ENCODE measurements at places on chromosomes 7 and 10.

- no peak for DNase-seq
Observed at GRCh38 chr7:148304083-148304335, 286.6 kb upstream of the C7orf33 start.

DNA sequence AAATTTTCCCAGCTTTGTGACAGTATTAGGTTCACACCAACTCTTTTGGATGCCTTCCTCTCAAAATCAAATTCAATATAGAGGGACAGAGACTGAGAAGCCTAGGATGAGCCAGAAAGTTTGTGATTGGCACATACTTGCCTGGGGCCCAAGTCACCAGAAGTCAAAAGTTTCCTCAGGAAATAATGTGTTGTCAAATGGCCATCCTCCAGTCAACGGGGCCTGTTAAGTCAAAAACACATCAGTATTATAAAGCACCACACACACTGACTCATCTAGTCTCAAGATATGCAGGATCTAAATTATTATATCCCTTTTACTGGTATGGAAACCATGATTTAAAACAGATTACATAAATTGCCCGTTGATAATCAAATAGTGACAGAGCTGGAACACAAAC, 158.1 kb downstream of the AHR start:
- DNase-seq, result no peak

DNA sequence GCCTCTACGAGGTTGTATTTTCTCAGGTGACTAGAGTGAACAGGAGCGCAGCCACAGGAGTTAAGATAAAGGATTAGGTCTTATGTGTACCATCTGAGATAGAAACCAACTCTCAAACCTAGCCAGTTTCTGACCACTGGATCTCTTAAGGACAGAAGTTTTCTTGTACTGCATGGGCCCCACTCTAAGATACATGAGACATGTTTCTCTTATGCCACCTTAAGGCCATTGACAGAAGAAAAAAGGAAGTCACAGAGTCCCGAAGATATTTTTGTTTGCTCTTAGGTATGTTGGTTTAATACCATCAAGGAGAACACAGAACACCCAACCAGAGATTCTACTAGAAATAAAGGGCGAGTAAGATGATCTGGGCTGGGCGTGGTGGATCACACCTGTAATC, 335.8 kb downstream of the FRMD4A start:
- DNase-seq, result no peak

- peak; percentile 78 for DNase-seq
Observed at GRCh38 chr10:91901784-91902677, 7.3 kb downstream of the FGFBP3 start.

GRCh38 chr7:2953588-2954407, 89.9 kb downstream of the CARD11 start:
- no peak for DNase-seq

DNA sequence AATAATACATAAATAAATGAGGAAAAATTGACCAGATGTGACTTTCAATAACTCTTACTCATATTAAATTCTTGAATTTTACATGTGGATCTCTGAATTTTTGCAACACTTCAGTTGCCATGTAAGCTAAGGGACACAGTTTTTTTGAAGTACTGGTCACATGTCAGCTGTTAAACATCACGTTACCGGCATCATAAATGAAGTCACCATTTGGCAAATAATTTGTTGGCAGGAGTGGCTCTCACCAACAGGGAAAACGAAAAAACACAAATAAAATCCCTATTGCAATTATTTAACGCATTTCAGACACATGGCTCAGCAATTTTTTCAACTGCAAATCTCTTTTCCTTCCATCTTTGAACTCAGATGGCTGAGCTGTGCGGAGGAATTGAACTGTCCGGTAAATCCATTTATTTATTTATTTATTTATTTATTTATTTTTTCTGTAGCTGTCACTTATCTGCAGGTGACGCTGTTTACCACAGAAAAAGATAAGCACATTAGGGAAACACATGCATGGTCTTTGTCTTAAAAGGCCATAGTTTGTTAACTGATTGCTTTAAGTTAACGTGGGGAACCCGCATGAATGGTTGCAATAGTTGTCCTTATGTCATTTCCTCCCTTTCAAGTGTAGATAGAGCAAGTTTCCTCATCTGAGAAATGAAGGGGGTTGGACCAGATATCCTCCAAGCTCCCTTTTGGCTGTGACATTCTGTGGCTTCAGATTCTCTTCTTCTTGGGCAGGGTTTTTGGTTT, 64.7 kb upstream of the JAZF1 start:
- no peak for DNase-seq

GRCh38 chr10:30324448-30325110, 24.5 kb downstream of the MTPAP start:
- no peak for DNase-seq

- DNase-seq, result no peak
Observed at GRCh38 chr7:29459589-29459988, 104.0 kb upstream of the PRR15 start.

GRCh38 chr10:131850383-131850870, 50.4 kb upstream of the PPP2R2D start:
- peak; percentile 15 for DNase-seq

- peak; percentile 91 for DNase-seq
Observed at GRCh38 chr7:151459726-151460473, 20.0 kb upstream of the CRYGN start.

- DNase-seq, result no peak
Observed at GRCh38 chr7:5211730-5212482, 21.9 kb downstream of the WIPI2 start.

DNA sequence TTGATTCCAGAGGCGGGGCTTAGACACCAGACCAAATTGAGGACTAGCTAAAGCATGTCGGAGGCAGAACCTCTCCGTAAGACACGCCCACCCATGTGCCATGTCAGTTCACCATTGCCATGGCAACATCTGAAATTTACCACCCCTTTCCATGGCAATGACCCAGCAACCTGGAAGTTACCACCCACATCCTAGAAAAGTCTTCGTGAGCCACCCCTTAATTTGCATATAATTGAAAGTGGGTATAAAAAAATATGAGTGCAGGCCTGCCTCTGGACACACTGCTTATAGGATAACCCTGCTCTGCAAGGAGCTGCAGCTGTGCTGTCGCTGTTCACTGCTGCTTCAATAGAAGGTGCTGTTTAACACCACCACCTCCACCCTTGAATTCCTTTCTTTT, 28.0 kb downstream of the TMEM270 start:
- DNase-seq, result no peak

DNA sequence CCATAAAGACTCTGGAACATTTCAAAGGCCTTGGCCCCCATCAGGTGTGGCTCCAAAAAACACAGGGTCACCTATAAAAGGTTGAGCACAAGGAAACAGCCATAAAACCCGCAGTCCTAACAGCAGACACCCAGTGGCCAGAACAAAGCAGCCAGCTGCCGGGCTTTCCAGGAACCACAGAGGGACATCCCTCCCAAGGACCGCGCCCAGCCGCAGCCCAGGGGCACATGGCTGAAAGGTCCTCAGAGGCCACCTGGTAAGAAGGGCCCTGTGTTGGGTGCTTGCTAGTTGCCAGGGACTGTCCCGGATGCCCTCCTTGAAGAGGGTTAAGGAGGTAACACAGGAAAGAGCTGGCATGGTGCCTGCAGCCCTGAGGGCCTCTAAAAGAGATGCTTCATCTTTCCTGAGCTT, 32.7 kb downstream of the KCNMA1 start:
- DNase-seq, result no peak

DNA sequence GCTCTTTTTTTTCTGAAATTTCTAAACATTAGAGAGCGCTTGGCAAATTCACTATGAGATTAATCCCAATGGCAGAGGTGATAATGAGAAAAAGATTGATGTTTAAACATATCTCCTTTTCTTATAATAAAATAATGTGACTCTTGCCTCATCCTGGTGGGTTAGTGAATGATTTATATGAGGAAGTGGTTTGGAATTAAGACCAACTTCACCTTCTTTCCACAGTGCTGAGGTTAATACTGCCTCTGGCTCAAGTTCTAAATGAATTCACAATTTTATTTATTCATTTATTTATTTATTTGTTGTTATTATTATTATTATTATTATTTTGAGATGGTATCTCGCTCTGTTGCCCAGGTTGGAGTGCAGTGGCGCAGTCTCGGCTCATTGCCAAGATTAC, 40.5 kb upstream of the ADO start:
- no peak for DNase-seq

- DNase-seq, result no peak
Observed at GRCh38 chr10:101827919-101828600, 9.8 kb upstream of the OGA start.

- no peak for DNase-seq
Observed at GRCh38 chr7:107744345-107744750, 406 bp downstream of the CBLL1 start.

DNA sequence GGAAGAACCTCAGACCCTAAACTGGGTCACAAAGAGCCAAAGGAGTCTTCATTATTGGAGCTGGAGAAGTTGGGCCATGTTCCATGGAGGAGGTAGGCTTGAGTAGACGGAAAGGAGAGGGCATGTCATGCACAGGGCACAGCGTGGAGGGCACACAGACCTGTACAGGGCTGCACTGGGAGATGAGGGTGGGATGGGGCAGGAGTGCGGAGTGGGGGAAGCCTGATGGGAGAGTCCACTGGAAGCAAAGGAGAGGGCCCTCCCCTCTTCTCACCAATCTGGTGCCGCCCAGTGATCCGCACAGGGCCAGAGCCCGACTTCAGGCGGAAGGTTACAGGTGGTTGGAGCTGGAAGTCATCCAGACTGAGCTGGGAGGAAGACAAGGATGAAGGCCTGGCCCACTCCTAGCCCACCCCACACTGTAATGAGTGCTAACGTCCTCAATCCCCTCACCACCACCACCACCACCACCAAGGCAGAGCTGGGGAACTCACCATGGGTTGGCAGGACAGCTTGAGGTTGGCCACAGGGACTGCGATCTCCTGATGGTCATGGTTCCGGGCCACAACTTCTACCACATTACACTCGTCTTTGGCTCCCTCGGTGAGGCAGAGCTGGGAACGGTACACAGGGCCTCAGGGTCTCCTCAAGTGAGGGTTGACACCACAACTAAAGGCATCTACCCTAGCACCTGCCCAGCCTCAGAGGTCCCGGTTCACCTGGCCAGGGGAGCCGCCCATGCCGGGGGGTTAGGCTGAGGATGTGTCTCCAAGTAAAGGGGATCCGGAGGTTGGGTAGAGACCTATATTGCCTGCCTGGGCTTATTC, 1.0 kb downstream of the NPM3 start:
- DNase-seq, result no peak

DNA sequence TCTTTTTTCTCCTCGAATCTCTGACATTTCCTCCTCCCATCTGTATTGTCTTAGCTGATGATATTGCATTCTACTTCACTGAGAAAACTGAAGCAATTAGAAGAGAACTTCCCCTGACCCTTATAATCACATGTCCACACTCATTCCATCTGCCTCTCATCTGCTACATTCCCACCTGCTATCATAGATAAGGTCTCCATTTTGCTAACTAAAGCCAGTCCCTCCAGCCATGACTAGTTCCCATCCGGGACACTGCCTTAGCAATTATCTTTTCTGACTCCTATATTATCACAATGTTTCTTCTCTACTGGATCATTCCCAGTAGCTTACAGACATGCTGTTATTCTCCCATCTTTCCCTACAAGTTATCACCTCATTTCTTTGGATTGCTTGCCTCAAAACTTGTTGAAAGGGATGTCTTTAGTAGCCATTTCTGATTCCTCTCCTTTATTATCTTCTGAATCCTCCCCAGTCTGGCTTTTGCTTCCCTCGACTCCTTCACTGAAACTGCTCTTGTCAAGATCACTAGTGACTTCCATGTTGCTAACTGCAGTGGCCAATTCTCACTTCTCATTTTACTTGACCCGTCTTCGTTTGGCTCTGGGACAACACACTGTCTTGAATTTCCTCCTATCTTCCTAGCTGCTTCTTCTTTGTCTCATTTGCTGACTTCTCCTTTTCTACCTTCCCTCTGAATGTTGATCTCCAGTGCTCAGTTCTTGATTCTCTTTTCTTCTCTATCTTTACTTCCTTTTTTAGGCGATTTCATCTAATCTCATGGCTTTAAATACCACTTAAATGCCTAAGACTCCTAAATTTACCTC, 35.9 kb downstream of the FZD1 start:
- DNase-seq, result no peak

DNA sequence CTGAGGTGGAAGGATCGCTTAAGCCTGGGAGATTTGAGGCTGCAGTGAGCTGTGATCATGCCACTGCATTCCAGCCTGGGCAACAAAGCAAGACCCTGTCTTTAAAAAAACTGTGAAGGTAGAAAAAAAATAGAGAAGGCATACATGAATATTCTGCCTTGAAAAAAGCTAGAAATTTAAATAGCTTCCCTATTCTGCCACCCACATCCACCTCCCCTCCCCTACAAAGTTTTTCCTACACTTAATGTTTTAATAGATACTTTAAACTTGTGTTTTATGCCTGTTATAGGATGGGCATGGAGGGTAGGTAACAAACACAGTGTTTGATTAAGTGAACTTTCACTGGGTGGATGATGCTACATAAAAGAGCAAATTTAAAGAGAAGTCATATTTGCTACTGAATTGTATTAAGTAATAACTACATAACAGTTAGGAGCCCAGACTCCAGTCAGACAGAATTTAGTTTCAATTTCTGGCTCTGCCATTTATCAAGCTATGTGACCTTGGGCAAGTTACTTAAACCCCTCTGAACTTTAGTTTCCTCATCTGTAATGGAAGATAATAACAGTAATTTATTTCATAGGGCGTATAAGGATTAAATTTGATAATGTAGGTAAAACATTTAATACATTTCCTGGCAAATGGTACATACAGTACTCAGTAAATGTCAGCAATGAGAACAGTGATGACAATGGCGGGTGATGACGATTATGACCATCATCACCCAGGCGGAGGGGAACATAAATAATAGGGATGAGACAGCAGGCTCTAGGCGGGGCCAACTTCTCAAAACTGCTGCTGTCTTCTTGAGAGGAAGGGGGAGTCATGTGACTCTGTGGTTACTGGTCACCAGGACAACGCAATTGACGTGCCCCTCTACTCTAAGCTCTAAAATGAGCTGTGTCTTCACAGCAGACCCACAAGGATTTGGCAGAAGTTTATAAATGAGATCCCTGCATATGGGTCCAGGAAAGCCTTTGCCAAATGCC, 15.8 kb downstream of the DNMBP start:
- DNase-seq, result peak; percentile 91

DNA sequence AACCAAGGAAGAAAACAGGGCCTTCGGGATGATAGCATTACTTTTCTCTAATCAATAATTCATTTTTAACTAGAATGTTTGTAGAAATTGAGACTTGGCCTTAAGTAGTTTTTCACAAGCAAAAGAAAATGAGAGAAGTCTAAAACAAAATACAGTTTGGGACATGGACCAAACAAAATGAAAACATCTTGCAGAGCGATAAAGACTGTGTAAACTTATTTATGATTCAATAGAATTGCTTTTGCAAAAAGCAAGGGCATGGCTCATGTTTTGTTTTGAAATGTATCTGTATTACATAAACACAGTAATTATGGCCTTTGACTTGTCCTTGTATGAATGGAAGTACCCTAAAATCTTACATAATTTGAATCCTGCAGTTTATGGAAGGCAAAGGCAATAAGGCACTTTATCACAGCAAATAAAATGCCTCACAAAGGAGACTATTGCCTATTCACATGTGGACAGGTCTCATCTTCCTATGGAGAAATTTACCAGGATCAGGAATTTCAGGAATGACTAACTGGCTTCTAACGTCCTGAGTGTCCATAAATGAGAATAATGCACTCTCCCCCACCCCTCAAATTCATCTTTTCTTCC, 295.2 kb downstream of the PTEN start:
- DNase-seq, result no peak

GRCh38 chr10:132905661-132906060, 36.7 kb downstream of the CFAP46 start:
- no peak for DNase-seq
